NCI-H1436 treated with DMSO at 0.1 percent for 48 hours (cell line): ENCODE measurements at places on chromosomes 4 and X.

DNA sequence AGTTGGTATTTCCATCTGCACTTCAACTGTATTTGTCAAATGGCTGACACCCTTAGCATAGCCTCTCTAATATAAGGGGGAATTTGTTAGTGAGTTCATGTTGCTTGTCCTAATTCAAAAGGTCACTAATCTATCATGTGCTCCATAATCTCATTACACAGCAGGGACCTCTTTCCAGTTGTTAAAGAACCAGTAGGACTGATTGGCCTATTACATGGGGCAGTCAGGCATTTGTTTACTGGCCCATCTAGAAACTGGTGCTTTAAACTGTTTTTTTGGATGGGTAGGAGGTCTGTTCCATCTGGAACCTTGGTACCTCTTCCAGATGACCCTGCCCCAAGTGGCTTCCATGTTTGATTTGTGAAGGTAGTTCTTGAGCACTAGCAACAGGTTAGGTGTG is 11.4 kb downstream of the ANK2 start:
- DNase-seq = no peak

GRCh38 chr4:42385516-42385915 is 11.8 kb upstream of the SHISA3 start:
- no peak for DNase-seq

- DNase-seq = no peak
Observed at GRCh38 chr4:1211891-1212545, 36.9 kb downstream of the CTBP1 start.

DNA sequence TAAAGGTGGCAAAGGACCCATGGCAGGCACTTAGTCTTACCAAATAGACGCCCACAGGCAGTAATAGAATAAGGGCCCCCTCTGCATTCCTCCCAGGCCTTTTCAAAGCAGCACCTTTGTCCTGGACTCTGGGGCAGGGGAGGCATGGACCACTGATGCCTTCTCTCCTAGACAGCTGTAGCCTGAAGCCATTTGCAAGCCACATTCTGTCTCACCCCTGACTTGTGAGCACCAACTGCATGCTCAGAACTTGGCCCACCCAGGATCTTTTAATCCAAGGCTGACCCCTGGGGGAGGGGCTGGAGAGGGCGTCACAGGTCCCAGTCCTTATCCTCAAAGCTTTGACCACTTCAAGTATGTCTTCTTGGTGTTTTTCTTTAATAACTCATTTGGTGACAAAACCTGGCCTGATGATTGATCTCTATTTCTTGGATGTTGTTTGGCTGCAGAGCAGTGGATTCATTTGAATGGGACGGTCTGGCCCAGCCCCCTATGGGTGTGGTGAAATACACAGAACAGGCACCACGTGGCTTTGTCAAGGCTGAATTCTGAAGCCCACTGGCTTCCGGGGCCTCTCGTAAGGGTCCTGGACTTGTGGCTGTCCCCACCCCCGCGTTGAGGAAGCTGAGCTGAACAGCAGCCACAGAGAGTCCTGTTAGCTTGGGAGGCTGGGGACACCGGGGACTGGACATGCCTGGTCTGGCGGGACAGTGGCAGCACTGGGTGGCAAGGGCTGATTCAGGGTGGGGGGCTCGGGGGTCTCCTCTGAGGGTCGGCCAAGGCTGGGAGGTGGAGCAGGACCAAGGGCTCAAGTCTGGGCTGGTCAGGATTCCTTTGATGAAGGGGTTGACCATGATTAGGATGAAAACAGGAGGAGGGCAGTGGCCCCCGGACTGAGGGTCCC is 36.6 kb downstream of the ADRA2C start:
- DNase-seq = no peak

GRCh38 chrX:46636223-46636622 is 62.7 kb downstream of the CHST7 start:
- no peak for DNase-seq

GRCh38 chrX:14873676-14874049 is 442 bp downstream of the MOSPD2 start:
- DNase-seq = no peak

- no peak for DNase-seq
Observed at GRCh38 chr4:140637836-140638235, 69.1 kb upstream of the UCP1 start.

DNA sequence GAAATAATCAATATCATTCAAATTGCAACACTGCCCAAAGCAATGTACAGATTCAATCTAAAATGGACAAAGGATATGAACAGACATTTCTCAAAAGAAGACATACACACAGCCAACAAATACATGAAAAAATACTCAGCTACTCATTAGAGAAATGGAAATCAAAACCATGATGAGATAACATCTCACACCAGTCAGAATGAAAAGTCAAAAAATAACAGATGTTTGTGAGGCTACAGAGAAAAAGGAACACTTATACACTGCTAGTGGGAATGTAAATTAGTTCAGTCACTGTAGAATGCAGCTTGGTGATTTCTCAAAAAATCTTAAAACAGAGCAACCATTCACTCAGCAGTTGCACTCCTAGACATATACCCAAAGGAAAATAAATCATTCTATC is 205.2 kb downstream of the DKK2 start:
- DNase-seq = no peak

DNA sequence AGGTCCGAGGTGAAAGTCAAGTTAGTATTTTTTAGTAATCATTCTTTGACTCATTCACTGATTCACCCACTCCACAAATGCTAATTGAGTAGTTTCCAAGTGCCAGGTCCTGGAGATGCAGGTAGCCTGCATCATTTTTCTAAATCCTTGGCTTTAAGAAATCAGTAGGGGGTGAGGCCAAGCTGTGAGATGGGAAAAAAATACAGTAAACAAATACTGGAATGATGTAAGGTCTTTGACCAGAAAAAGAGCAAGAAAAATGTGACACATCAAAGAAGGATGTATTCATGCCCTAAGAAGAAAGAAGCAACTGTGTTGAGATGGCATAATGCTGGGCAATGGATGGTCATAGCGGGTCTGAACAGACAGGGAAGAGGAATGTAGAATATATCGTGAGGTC is 1386.6 kb downstream of the PCDH7 start:
- DNase-seq = no peak

DNA sequence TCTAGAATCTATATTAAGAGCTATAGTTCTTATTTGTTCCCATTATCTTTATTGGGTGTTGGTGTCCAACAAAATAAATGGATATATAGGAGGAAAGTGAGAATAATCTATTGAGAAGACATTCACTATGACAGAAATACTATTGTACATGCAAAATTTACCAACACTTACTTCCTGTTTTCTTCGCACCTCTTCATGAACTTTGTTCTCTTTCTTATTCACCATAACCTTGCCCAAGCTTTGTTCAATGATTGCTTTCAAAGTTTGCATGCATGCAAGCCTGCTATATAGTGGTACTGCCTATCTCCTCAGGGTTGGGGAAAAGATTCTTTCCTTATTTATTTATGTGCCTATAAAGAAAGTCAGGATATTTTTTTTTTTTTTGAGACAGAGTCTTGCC is 176.4 kb upstream of the JADE1 start:
- no peak for DNase-seq

GRCh38 chrX:53476371-53476770 is 42.2 kb upstream of the HSD17B10 start:
- no peak for DNase-seq

DNA sequence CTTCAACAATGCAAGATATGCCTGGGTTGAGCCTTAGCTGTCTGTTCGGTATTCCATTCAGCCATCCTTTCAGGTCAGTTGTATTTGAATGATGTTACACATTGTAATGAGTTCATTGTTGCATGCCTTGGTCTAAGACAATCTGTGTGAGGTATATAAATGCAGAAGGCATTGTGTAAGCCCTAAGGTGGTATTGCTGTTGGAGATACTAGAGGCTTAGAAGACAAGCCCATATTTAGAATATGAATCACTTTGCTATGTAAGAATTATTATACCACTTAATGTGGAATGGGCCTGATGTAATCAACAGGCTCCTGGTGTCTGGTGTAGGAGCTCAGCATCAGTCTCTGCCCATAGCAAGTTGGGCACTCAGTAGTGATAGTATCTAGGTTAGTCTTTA is 473.4 kb upstream of the GNPDA2 start:
- no peak for DNase-seq

GRCh38 chr4:147586637-147587036 is 30.6 kb upstream of the TMEM184C start:
- DNase-seq = no peak

DNA sequence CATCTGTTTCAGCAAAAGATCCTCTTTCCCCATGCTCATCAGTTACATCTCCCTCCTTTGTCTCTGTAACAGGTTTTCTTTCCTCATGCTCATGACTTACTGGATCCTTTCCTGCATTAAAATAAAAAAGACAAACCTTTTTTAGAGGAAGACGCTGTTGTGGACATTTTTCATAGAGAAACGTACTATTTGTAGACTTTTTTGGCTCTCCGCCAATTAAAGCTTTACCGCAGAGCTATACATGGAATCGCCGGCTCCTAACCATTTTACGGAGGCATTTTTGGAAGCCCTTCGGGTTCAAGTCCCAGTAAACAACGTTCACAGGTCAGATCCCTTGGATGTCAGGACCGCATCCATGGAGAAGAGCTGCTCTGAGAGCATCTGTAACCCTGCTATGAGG is 1.3 kb downstream of the FAM9C start:
- DNase-seq = no peak

GRCh38 chr4:74661427-74662201 is 132.7 kb downstream of the BTC start:
- no peak for DNase-seq

- no peak for DNase-seq
Observed at GRCh38 chr4:80035336-80035735, 37.7 kb downstream of the ANTXR2 start.

DNA sequence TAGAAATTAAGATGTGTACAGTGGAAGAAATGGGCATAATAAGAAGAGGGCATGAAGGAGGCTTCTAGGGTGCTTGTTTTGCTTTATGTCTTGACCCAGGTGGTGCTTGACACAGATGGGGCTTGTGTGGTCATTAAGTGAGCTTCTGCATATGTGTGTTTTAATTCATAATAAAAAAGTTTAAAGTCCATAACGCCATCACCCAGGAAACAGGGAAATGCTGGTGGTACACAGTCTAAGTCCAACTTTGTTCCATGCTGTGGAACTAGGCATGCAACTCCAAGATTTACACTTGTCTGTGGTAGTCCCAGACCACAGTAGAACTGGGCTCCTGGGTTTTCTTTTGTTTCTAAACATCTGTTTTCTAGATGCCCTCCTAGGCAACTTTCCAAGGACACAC is 511.9 kb downstream of the MID1IP1 start:
- no peak for DNase-seq

DNA sequence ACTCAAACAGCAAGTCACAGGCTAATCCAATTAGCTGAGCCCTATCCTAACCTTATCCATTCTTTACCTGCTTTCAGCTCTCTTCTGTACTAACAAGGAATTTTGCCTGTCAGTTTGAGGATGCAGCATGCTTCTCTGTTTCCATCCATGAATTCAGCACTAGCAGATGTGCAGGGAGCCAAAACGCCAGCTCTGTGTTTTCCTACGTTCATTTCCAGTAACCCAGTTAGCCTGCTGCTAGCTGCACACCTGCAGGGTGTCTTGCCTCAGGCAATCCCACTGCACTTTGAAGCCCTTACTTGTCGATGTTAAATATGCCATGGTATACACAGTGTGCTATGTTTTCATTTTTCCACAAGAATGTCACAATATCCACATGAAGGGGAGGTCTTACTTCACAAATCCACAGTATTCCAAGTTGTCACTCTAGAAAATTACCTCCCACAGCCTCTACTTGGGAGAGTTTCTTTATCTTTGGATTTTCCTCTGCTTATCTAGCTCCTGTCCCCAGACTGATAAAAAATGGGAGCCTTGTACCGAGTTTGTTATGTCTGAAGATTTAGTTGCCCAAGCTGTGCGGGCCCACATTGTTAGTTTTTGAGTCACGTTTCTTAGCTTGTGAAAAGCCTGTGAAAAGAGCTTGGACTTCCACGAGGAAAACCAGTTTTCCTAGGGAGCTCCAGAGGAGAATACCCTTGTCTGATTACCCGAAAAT is 127.6 kb upstream of the HHIP start:
- no peak for DNase-seq

DNA sequence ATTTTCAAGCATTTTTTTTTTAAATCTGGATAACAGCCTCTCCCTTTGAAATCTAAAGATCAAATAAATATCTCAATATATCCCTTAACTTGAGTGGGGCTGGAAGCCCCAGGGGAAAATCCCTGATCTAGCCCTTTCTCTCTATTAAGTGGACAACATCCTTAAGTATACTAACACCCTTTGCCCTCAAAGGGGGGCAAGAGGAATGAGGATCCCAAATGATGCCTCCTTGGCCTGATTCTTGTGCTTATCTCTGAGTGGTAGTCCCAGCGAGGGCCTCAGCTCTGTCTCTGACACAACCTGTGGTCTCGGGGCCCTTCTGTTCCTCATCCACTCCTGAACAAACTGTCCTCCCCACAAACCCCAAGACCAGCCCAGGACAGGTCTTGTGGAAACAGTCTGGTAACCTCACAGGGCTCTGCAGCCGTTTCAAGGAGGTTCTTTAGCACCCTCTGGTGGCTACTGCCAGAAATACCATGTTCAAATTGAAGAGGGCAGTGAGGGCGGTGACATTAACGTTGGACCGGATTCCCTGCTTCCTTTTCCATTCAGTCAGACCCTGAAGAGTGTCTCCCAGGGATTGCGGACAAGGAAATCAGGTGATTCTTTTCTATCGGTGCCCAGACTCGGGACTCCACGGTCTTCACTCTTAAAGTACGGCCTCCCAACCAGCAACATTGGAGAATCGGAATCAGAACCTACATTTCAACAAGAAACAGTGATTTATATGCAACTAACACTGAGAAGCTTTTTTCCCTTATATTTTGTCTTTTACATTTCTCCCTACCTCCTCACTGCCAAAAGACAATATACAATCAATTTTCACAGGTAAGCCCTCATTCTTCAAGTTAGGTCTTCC is 13.0 kb downstream of the CXCL13 start:
- DNase-seq = peak; percentile 34

GRCh38 chrX:131792789-131793462 is 230.2 kb upstream of the STK26 start:
- peak; percentile 5 for DNase-seq

DNA sequence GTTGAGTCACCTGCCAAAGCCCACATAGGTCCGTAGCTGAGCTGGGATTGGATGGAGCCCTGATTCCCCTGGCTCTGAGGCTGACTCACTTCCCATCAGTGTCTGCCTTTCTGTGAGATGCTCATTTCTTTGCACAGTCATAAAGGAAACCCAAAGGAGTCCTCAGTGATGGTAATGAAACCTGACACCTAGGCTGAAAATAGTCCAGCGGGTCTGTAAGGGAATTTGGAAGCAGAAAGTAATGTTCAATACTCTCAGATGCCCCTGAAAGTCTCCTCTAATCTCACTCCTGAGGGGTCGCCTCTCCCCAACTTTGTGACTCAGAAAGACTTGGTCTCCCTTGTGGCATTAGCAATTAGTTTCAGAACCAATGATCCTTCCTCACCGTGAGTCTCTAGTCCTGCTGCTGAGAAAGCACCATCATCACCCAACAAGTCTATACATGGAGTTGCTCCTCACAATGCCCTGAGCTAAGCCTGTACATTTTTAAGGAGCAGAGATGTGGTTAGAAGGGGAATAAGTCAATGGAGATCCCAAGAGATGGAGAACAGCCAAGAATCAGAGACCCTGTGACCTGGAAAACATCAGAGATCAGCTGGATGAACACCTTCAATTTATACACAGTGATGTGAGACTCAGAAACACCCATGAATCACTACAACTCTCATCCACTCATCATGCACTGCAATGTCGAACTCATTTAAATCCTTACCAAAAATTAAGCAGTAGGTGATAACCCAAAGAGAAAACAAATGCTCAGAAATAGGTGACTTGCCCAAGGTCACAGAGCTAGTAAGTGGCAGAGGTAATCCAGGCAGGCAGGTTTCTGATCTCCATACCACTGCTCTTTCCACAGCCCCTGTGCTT is 219.0 kb upstream of the CPEB2 start:
- DNase-seq = no peak
